ENCODE measurements at places on chromosomes 7 and 10. TPM values are rescaled to one million over a fixed set of nuclear protein-coding genes. Genes with fewer than 3 reads are reported as not detected.

The BLNK gene
- total RNA-seq, result not detected

DNA sequence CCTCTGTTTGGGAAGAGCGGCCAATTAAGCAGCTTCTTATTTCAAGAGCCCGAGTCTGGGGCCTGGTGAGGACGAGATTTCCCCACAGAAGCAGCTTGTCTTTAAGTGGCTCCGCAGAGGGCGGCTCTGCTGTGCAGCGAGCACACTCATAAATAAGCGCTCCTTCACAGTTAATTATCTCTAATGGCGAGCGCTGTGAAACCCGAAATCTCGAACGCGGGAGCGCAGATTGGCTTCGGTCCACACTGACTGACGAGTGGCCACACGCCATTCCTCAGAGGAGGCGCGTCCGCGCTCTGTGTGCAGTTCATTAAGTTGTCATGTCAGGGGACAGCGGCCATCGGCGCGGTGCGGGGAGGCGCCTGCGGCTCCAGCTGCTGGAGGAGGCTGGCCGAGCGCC, 560.9 kb downstream of the DNAJB6 start:
- DNase-seq, result no peak
- no peaks in the 10 kb centered on the region for H3K36me3 ChIP-seq
- no peaks in the 10 kb centered on the region for H3K27me3 ChIP-seq

GRCh38 chr7:27122077-27122910, 8.3 kb downstream of the HOXA4 start:
- no peaks in the 10 kb centered on the region for H3K36me3 ChIP-seq
- H3K27ac ChIP-seq, result no peak overlapping the region
- peaks cover 2% of the 10 kb centered on the region for H3K4me1 ChIP-seq
- H3K4me3 ChIP-seq, result no peak overlapping the region
- no peak for DNase-seq

DNA sequence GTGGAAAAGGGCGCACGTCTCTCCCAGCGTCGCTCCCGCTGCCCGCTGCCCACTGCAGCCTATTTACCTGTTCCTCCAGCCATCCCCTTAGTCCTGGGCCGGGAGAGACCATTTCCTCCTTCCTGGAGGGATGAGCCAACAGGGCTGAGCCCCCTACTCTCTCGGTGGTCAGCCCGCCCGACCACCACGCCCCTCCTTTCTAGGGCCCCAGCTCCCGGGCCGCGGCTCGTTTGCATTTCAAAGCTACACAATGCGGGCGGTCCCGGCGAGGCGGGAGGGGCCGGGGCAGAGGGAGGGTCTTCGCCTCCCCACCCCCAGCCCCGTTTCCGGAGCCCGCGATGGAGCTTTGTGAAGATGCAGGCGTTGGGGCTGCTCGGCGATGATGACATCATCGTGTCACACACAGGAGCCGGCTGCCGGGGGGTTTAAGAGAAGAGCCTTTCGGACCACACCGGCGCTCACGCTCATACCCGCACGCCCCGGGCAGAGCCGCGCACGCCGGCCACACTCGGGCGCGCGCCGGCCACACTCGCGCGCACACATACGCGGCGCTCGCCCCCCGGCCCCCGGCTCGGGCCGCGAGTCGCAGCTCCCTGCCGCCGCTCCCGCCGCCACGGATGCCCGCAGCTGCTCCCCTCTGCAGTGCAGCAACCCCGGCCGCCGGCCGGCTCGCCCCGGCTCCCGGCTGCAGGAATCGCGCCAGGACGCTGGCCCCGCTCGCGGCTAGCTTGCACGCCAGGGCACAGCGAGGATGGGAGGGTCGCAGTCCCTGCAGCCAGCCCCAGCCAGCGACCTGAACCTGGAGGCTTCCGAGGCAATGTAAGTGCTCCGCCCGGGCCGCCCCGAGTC, 107.7 kb upstream of the BTBD16 start:
- H3K36me3 ChIP-seq, result no peaks in the 10 kb centered on the region
- peaks cover 5% of the 10 kb centered on the region for H3K4me1 ChIP-seq
- peaks cover 57% of the 10 kb centered on the region for H3K27me3 ChIP-seq
- no peak for DNase-seq
- no peak overlapping the region for H3K4me3 ChIP-seq

- H3K4me3 ChIP-seq, result no peak overlapping the region
- H3K27ac ChIP-seq, result peak overlapping the region; percentile 39
- H3K36me3 ChIP-seq, result peaks cover 57% of the 10 kb centered on the region
- DNase-seq, result no peak
- H3K27me3 ChIP-seq, result no peaks in the 10 kb centered on the region
Measured at GRCh38 chr10:124689911-124690498, 54.2 kb downstream of the FAM53B start.

The PRKCQ gene
- total RNA-seq, result 60.9 TPM

GRCh38 chr7:155676052-155676451, 31.6 kb downstream of the RBM33 start:
- peak overlapping the region; percentile 38 for H3K4me3 ChIP-seq
- H3K4me1 ChIP-seq, result peaks cover 23% of the 10 kb centered on the region
- DNase-seq, result no peak
- H3K36me3 ChIP-seq, result peaks cover 36% of the 10 kb centered on the region
- no peaks in the 10 kb centered on the region for H3K27me3 ChIP-seq

The HDAC9 gene
- total RNA-seq, result 0.92 TPM

DNA sequence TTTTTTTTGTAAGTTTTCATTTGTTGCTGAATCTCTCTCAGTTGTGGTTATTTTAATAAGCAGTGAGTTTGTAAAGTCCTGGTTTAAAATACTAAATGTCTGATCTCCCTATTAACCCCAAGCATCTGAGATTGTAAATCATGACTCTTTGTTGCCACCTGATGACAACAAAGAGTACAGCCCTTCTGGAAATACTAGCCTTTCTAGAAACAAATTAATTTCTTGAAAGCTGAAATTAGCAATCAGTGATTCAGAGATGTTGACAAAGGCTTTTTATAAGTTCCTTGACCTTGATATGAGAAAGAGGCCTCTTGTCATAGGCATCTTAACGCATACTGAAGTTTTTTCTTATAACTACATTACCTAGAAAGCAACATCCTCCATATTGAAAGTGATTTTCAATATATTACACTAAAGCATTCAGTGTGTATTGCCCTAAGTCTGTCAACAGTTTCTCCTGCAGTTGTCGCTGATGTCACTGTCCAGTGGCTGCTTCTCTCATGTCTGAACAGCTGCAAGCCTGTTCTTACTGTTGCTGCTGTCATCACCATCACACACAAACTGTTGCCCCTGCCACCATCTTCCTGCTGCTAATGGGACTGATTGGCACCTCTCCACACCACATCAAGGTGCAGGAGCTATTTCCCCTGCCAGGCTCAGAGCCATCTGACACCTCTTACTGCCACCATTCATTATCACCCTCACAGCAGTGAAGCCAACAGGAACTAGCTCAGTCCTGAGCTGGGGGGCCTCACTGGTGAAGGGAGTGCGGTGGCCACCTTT, 95.1 kb upstream of the LRGUK start:
- H3K27ac ChIP-seq, result no peak overlapping the region
- no peak for DNase-seq
- H3K36me3 ChIP-seq, result no peaks in the 10 kb centered on the region
- no peak overlapping the region for H3K4me3 ChIP-seq
- no peaks in the 10 kb centered on the region for H3K27me3 ChIP-seq

The TCAF2 gene
- total RNA-seq, result 15.2 TPM

DNA sequence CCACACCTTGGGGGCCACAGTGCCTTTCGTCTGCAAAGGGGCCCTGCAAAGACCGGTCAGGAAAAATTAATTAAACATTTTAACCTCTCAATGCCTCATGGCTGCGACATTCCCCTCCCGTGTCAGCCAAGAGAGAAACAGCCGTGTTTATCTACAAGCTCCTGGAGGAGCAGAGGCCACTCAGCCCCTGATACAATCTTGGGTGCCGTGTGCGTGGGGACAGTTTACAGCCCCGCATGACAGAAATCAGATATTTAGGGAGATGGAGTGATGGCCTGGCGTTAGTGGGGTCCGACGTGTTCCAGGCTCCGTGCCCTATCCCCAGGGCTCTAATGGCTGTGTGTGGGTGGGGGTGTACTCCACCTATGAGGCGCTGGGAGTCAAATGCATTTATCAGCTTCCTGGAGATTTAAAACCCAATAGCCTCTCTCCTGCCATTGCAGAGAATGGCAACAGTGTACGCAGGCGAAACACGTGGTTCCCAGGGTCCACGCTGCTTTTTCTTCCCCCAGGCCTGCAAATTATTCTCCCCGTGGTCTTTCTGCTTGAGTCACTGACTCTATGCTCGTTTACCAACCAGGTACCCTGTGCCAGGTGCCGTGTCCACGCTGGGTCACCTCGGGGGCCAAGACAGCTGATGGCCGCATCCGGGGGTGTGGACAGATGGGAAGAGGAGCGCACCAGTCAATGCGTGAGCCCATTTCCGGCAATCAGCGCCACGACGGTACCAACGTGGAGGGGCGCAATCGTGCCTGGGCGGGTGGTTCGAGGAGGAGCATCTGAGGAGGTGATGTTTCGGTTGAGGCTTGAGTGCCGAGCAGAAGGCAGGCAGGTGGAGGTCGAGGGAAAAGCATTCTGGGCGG, 26.6 kb upstream of the PSMG3 start:
- peaks cover 16% of the 10 kb centered on the region for H3K4me1 ChIP-seq
- no peaks in the 10 kb centered on the region for H3K36me3 ChIP-seq
- no peak overlapping the region for H3K27ac ChIP-seq

The WEE2 gene
- total RNA-seq, result not detected

The GPR37 gene
- total RNA-seq, result not detected

The DGKB gene
- not detected for total RNA-seq

The TAS2R4 gene
- 0.74 TPM for total RNA-seq

The ADCK2 gene
- 20.6 TPM for total RNA-seq

DNA sequence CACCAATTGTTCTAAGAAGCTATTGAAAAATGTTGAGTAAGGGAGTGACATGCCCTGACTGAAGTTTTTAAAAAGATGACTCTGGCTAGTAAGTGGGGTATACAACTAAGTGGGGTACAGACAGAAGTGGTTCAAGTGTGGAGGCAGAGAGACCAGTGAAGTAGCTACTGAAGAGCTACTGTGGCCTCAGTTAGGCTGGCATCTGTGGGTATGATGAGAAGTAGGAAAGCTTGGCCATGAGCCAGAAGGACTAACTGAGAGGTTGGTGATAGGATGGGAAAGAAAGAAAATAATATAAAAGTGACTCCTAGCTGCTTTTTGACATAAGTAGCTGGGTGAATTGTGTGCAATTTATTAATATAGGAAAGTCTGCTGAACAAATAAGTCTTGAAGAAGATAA, 176.6 kb downstream of the SEMA3D start:
- peaks cover 2% of the 10 kb centered on the region for H3K27me3 ChIP-seq
- no peak overlapping the region for H3K4me3 ChIP-seq
- no peak for DNase-seq
- H3K27ac ChIP-seq, result no peak overlapping the region

GRCh38 chr7:94045581-94045980, 41.4 kb upstream of the BET1 start:
- H3K4me1 ChIP-seq, result no peaks in the 10 kb centered on the region
- no peak for DNase-seq
- H3K4me3 ChIP-seq, result no peak overlapping the region
- peaks cover 19% of the 10 kb centered on the region for H3K27me3 ChIP-seq
- H3K27ac ChIP-seq, result no peak overlapping the region

- H3K4me1 ChIP-seq, result no peaks in the 10 kb centered on the region
- no peaks in the 10 kb centered on the region for H3K36me3 ChIP-seq
- no peak for DNase-seq
- no peak overlapping the region for H3K4me3 ChIP-seq
- H3K27me3 ChIP-seq, result no peaks in the 10 kb centered on the region
- H3K27ac ChIP-seq, result no peak overlapping the region
Measured at GRCh38 chr10:34075254-34075926, 739.7 kb downstream of the PARD3 start.

DNA sequence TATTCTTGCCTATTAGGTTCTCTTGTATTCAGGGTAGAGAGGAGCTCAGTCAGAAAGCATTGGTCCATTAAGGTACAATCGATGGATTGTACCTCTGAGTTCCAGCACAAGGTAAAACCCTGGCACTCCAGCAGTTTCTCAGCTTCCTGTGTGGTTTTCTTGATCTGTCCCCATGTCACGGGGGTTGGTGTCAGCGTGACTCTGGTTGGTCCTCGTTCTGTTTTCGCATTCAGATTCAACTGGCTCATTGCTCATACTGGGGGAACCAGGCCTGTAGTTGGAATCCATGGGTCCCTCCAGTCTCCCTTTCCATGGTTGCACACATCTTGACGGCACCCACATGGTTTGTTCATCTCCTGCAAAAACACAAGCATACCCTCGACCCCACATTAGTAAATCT, 32.7 kb upstream of the RASGEF1A start:
- peaks cover 33% of the 10 kb centered on the region for H3K36me3 ChIP-seq
- H3K27ac ChIP-seq, result peak overlapping the region; percentile 89
- peak overlapping the region; percentile 32 for H3K4me3 ChIP-seq
- peaks cover 14% of the 10 kb centered on the region for H3K27me3 ChIP-seq

The CYREN gene
- total RNA-seq, result 35.2 TPM

The PDE6C gene
- not detected for total RNA-seq

- H3K4me3 ChIP-seq, result no peak overlapping the region
- H3K27me3 ChIP-seq, result peaks cover 8% of the 10 kb centered on the region
- DNase-seq, result no peak
- H3K27ac ChIP-seq, result no peak overlapping the region
- H3K4me1 ChIP-seq, result no peaks in the 10 kb centered on the region
Measured at GRCh38 chr7:123621707-123622106, 20.1 kb downstream of the ASB15 start.

- no peak for DNase-seq
- H3K4me3 ChIP-seq, result no peak overlapping the region
- peaks cover 14% of the 10 kb centered on the region for H3K27me3 ChIP-seq
- no peaks in the 10 kb centered on the region for H3K36me3 ChIP-seq
- no peak overlapping the region for H3K27ac ChIP-seq
Measured at GRCh38 chr10:113444766-113445365, 108.0 kb upstream of the HABP2 start.

GRCh38 chr10:21593986-21594385, 60.0 kb downstream of the MLLT10 start:
- DNase-seq, result no peak
- H3K36me3 ChIP-seq, result peaks cover 33% of the 10 kb centered on the region
- H3K4me1 ChIP-seq, result peaks cover 12% of the 10 kb centered on the region
- H3K27me3 ChIP-seq, result no peaks in the 10 kb centered on the region
- no peak overlapping the region for H3K4me3 ChIP-seq
- H3K27ac ChIP-seq, result no peak overlapping the region

DNA sequence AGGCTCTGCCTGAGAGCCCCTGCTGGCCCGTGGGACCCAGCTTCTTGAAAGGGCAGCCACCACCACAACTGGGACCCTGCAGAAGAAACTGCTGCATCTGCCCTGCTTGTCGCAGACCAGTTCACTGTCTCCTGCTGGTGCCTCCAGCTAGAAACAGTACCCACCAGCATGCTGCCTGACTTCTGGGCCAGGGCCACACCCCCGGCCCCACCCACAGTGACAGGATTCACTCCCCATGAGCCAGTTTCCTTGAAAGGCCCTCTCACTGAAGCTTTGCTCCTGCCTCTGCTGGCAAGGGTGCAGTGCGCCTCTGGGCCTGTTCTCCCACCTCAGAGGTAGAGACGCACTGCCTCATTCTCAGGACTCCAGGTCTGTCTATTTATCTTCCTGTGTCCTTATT, 32.4 kb downstream of the ANXA11 start:
- H3K27ac ChIP-seq, result no peak overlapping the region
- H3K4me1 ChIP-seq, result peaks cover 4% of the 10 kb centered on the region
- H3K4me3 ChIP-seq, result no peak overlapping the region
- no peak for DNase-seq
